Activated T-cell treated with anti-CD3 and anti-CD28 coated beads, Interleukin-2, amount 50 U/mL, for 48 hours (primary cell): ENCODE measurements at places on chromosomes 12 and 14.

- DNase-seq = no peak
These were observed 51.3 kb downstream of the AMN start for GRCh38 chr14:102973706-102974285.

GRCh38 chr12:51950682-51951198 lies 759 bp upstream of the ACVR1B start:
- DNase-seq = no peak

GRCh38 chr12:49138587-49138986 lies 7.4 kb upstream of the TUBA1B start:
- DNase-seq = no peak

DNA sequence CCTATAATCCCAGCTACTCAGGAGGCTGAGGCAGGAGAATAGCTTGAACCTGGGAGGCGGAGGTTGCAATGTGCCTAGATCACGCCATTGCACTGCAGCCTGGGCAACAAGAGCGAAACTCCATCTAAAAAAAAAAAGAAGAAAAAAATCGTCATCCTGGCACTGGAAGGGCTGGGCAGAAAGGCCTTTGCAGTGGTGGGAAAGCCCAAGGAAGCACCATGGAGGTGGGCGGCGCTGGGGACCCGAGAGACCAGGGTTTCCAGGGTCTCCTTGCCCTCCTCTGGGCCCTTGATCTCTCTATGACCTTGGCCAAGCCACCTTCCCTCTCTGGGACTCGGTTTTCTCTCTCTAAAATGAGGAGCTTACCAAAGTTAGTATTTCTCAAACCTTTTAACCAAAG lies 65.4 kb downstream of the LGMN start:
- DNase-seq = no peak

DNA sequence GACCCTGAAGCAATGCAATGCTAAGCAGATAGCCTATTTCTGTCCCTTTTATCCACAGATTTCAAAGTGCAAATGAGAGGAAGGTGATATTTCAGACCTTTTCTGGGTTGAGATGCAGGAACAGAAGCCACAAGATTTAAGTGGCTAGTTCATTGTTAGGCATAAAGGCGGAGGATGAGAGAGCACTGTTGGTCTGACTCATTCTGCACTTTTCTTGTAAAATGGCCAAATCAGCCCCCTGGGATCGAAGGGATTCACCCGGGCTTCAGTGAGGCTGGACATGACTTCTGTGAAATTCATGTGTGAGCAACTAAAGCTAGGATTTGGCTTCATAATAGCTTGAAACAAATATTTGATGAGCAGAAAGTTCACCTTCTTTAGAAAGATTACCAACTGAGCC lies 101.9 kb upstream of the OVCH1 start:
- DNase-seq = no peak

DNA sequence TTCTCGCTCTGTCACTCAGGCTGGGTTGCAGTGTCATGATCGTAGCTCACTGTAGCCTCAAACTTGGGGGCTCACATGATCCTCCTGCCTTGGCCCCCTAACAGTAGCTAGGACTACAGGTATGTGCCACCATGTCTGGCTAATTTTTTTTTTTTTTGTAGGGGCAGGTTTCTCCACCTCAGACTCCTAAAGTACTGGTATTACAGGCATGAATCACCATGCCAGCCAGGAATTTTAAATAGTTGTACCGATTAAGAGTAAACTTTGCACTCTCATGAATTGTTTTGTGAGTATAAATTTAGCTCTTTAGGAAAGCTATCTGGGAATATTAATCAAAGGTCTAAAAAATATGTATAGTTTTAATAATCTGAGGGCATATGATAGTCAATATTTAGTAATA lies 25.5 kb downstream of the YEATS4 start:
- DNase-seq = no peak

GRCh38 chr14:94485944-94486841 lies 10.2 kb upstream of the SERPINA9 start:
- DNase-seq = peak; percentile 71

DNA sequence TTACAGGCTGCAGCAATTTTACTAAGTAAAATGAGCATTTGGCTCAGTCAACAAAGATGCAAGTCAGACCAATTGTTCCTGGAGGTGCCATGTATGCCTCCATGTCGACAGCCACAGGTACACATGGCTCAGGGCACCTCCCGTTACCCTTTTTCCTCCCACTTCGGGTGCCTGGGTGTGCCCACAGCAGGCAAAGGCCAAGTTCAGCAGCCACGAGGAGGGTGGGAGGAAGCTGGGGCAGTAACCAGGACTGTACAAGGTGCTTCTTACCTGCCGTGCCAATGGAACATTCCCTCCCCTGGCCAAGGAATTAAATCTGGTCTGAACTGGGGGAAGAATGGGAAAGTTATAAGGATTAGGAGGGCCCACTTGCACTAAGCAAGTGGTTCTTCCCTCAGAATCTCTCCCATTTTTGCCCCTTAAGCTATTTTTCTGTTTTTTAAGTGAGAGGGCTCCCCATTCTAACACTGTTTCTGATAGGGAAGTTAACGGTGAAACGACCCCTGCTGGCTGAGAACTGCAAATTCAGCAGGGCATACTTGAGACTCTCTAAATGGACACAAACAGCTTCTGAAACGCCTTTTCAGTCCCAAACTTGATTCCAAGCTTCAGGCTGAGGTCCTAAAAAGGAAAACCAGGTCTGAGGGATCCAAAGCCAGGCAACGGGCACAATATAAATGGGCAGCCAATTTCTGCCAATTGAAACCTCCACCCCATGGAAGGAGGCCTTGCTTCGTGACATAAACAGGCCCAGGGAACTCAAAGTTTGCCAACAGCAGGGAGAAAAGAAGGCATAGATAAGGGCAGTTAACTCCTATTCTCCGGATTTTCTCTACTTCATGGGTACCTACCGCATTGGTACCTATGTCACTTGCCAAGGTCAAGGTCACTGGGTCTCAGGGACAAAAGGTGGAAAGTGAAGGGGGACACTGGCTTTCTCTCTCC lies 24.8 kb downstream of the CLECL1 start:
- DNase-seq = peak; percentile 76

- DNase-seq = no peak
These were observed 618 bp upstream of the PGAM5 start for GRCh38 chr12:132710043-132710404.

- DNase-seq = no peak
These were observed 36.6 kb downstream of the KRT80 start for GRCh38 chr12:52155048-52155868.

GRCh38 chr12:58540480-58541299 lies 379.6 kb downstream of the LRIG3 start:
- peak; percentile 27 for DNase-seq

GRCh38 chr14:95482627-95483308 lies 33.7 kb downstream of the SYNE3 start:
- no peak for DNase-seq
